ENCODE measurements at places on chromosomes 2 and 18. TPM values are rescaled to one million over a fixed set of nuclear protein-coding genes. Genes with fewer than 3 reads are reported as not detected.

Gene DNAH7
- total RNA-seq: 9.2 TPM

Gene CNGA3
- 0.18 TPM for total RNA-seq

Gene INPP5D
- total RNA-seq: 32.0 TPM

Gene SOX11
- 0.03 TPM for total RNA-seq

Gene LYPD6B
- total RNA-seq: 2.0 TPM

Gene SULT1C2
- 1.2 TPM for total RNA-seq

Gene ERBB4
- 25.3 TPM for total RNA-seq

Gene RTP5
- not detected for total RNA-seq

Gene HOXD9
- total RNA-seq: 0.86 TPM

Gene LYG2
- total RNA-seq: not detected

Gene ST6GAL2
- total RNA-seq: 0.92 TPM

Gene LIMS3
- 2.4 TPM for total RNA-seq

Gene TACR1
- total RNA-seq: 1.4 TPM
